ENCODE measurements at places on chromosomes 11 and 22.

- ATAC-seq = no peak
These were observed 1.1 kb upstream of the SLC16A8 start for GRCh38 chr22:38085056-38085455.

GRCh38 chr11:1300569-1301187, 8.8 kb downstream of the TOLLIP start:
- ATAC-seq = no peak

DNA sequence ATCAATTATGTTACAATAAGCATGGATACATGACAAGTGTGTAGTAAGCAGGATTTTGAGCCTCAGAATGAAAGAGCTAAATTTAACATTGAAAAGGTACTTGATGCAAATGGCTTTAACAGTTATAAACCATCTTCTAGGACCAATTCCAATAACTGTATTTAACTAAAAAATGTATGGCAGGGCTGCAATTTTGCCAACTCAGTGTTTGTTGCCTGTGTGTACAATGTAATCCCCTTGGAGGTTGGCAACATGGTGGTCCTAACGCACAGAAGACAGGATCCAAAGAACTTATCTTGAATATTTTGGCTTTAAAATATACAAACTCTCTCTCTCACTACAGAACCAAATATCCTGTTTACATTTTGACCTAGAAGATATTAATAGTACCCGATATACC, 2314.1 kb downstream of the LRRC4C start:
- ATAC-seq = no peak

DNA sequence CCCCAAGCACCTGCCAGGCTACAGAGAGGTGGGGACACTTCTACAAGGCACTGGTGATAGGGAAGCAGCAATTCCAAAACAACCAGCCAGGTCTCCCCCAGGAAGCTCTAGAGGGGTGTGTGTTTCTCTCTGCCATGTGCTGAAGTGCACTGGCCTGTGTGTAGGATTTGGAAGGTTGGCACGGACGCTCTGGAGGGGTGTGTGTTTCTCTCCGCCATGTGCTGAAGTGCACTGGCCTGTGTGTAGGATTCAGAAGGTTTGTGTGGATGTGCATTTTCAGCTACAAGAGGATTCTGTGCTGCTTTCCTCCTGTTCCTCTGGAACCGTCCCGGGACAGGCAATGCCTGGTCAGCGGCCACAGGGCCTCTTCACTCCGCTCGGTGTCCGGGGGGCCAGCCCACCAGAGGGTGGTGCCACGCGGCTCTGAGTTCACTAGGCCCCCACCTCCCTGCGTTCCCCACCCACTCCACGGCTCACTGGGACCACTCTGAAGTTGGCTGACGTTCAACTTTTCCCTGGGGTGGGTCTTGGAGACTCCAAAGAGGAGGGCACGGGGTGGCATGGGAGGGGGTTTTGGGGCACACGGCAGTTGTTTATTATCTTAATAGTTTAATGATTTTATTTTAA, 552.8 kb downstream of the BRD1 start:
- peak; percentile 28 for ATAC-seq

DNA sequence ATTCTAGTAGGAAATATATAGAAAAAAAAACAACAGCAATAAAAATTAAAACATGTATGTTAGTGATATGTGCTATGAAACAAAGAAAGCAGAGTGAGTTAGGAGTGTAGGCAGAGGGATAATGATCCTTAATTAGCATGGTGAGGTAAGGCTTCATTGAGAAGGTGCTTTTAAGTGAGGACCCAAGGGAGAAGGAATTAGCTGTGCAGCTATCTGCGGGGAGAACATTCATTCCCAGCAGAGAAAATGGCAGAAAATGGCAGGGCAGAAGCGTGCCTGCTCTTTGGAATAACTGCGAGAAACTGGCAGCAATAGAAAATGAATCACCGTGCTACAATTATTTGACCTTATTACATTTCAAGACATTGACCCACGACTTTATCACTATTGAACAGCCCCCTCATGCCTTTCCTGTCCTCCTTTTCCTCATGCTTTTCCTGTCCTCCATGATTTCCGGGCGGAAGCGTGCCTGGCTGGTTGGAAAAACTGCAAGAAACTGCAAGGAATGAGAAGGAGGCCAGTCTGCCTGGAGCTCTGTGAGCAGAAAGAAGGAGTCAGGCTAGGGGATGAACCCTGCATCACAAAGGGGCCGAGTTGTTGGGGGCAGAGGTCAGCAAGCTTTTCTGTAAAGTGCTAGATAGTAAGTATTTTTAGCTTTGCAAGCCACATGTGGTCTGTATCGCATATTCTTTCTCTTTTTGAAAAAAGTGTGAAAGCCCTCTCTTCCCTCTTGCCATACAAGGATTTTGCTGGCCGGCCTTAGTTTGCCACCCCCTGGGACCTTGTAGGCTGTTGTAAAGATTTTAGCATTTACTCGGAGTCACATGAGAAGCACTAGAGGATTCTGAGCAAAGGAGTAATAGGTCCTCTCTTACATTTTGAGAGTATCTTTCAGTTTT, 37.1 kb upstream of the SWAP70 start:
- ATAC-seq = no peak

GRCh38 chr22:43789452-43789851, 22.7 kb downstream of the EFCAB6 start:
- ATAC-seq = peak; percentile 85

- peak; percentile 89 for ATAC-seq
These were observed 63.2 kb upstream of the RRAS2 start for GRCh38 chr11:14422052-14422813.

DNA sequence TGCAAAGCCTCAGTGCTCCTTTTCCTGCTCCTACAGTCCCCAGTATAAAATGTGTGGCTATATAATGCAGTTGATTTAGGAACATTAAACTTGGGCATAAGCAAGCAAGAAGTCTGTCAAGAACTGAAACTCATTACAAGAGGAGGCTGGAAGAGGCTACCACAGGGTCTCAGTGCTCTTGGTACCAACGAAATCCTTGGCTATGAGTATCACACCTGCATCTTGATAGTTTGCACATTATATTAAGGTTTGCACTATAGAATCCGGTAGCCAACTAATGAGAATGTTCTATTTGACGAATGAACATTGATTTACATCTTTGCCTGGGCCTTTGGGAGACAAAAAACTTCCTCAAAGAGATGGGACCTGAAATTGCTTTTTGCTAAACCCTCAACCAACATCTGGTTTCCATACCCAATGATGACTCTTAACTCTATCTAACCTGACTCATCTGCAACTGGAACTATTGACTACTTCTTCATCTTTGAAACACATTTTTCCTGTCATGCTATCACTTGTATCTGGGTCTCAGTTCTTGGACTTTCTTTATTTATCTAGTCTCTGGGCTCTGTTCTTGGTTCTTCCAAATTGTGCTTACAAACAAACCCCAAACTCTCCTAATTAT, 207.2 kb upstream of the CTSC start:
- no peak for ATAC-seq

Measured in esophagus mucosa (tissue), 1 donor.